ENCODE measurements at places on chromosomes 7 and 10. TPM values are rescaled to one million over a fixed set of nuclear protein-coding genes. Genes with fewer than 3 reads are reported as not detected.

DNA sequence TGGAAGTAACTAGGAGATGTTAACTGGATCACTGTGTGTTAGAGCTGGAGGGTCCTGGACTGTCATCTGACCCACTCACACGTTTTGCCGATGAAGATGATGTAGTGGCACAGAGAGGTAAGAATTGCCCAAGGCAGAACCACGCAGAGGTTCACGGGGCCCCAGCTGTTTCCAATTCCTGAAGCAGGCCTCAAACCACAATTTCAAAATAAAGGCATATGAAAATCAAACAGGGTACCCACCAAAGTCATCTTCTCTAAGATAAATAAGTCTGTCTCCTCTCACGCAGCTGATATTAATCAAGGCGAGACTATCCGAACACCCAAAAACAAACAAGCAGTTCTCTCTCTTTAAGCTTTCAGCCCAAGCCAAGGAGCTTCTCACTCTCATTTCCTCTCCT, 113.3 kb upstream of the JCAD start:
- DNase-seq: no peak

DNA sequence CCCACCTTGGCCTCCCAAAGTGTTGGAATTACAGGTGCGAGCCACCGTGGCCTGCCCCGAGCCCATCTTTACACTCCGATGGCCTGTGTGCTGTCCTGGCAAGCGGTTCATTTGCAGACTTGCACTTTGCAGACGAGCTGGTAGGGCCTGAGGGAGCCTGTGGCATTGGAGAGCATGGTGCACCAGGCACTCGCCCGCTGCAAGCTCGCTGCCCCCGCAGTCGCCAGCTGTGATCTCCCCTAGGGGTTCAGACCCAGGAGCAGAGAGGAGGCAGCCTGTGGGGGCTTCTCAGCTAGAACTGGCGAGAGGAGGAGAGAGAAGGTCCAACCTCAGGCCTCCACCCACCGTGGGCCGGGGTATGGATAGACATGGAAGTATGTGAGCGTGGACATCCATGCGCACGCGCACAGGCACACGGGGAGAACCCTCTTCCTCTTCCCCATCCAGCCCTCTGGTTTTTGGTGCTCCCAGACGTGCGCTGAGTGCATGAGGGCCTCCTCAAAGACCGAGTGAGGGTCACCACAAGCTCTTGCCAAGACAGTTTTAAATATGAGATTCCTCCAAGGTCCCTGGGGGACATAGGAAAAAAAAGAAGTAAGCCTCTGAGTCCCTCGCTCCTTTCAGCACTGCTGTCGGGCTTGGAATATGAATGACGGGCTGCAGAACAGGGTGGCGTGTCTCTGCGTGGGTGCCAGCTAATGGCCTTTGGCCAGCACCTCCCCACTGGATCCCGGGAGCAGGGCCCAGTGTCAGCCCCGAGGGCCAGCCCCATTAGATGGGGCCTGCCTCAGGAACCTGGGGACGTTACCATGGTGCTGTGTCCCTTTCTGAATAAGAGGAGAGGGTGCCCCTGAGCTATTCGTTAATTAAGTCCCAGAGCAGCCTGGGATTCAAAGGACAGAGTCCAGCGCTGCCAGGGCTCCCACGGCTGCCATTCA, 15.1 kb upstream of the TTYH3 start:
- DNase-seq: no peak

DNA sequence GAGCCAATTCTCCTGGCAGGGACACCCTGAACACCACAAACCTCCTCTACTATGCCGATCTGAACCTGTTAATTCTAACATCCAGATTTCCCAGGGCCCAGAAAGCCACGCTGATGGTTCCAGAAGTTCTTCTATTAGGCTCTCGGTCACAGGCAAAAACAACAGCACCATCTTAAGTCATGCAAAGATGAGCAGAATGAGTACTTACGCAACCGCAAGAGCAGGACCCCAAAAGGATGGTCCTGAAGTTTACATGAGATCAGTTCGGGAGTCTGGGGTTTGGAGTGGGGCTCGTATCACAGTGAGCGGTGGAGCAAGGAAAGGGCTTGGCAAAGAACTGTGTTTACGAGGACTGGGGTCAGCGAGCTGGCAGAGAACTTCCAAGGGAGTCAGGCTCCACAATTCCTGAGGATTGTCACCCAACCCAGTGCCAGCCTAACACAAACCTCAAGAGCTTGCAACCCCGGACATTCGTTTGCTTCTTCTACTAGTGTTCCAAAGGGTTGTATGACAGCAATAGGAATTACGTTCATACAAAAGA, 532.6 kb downstream of the TNS3 start:
- no peak for DNase-seq

- no peak for DNase-seq
Measured at GRCh38 chr10:131617113-131617858, 283.5 kb upstream of the PPP2R2D start.

DNA sequence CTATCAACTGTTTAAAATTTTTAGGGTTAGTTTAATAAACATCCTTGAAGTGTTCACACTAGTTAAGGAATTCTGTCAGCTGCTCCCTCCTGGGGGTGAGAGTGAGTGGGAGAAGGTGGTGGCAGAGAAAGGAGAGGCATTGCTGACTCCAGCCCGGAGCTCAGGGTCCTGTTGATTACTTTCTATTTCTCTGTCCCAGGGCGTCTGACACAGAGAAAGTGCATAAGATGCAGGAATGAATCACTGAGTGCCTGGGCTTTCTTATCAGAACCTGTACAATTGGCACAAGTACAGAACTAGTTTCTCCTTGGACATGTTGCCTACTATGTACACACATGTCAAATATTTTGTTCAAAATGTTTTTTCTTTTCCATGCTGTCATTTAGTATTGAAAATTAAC, 410.8 kb upstream of the COBL start:
- DNase-seq: no peak

GRCh38 chr10:88764110-88764509, 4.3 kb downstream of the LIPN start:
- DNase-seq: no peak

- no peak for DNase-seq
Measured at GRCh38 chr7:25550149-25550548, 321.9 kb upstream of the NPVF start.

- peak; percentile 9 for DNase-seq
Measured at GRCh38 chr7:104851268-104851667, 162.7 kb upstream of the KMT2E start.

DNA sequence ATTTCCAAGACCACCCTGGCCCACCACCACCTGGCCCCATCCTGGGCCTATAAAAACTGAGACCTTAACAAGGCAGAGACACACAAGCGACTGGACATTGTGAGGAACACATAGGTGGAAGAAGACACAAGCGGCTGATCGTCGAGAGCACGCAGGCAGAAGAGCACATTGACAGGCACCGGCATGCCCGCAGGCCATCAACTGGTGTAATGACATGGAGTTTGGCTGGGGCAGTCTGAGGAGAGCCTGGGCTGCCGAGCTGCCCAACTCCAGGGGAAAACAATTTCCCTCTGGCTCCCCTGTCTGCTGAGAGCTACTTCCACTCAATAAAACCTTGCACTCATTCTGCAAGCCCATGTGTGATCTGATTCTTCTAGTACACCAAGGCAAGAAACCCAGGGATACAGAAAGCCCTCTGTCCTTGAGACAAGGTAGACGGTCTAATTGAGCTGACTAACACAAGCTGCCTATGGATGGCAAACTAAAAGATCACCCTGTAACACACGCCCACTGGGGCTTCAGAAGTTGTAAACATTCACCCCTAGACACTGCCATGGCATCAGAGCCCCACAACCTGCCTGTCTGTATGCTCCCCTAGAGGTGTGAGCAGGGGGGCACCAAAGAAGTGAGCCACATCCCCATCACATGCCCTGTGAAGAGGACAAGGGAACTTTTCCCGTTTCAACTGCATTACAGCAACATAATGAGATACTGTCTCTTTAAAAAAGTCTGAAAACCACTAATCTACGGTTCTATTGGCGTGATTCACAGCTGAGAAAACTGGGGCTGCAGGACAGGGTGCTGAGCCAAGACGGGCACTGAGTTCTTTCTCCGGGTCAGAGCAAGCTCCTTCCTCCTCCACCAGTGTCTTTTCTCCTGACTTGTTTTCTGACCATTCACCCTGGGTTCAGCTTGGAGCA, 18.5 kb upstream of the TNS3 start:
- DNase-seq: peak; percentile 91

GRCh38 chr7:137386966-137387365, 43.4 kb upstream of the PTN start:
- no peak for DNase-seq

DNA sequence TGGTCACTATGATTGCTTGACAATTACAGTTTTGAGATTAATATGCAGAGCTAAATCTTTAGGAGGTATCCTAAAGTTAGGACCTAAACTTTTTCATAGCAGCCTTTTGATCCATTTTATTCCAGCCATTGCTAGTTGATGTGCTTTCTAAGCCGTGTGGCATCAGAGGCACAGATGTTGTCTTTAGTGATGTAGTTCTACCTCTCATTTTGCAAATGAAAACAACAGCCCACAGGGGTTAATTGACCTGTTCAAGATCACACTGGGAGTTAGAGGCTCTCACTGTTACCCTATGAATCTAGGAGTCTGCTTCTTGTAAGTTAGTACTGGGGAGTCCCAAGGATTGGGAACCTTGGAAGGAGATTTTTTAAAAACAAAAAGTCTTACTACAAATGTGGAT, 10.6 kb downstream of the AUTS2 start:
- no peak for DNase-seq

- DNase-seq: no peak
Measured at GRCh38 chr10:84991301-84991700, 662.9 kb downstream of the CCSER2 start.

GRCh38 chr10:110444004-110444337, 53.7 kb upstream of the DUSP5 start:
- peak; percentile 64 for DNase-seq

GRCh38 chr10:109824206-109824605, 99.1 kb downstream of the XPNPEP1 start:
- no peak for DNase-seq

The NPC1L1 gene
- total RNA-seq: not detected

The TMEM254 gene
- total RNA-seq: 11.7 TPM

The LBX1 gene
- total RNA-seq: 1.7 TPM

The KIAA1549 gene
- 3.3 TPM for total RNA-seq

The CNNM1 gene
- 0.32 TPM for total RNA-seq

The MRLN gene
- not detected for total RNA-seq

The OR13A1 gene
- total RNA-seq: not detected

The CACNB2 gene
- not detected for total RNA-seq

Data from LHCN-M2 (cell line).